ENCODE measurements at places on chromosomes 16 and 17.

DNA sequence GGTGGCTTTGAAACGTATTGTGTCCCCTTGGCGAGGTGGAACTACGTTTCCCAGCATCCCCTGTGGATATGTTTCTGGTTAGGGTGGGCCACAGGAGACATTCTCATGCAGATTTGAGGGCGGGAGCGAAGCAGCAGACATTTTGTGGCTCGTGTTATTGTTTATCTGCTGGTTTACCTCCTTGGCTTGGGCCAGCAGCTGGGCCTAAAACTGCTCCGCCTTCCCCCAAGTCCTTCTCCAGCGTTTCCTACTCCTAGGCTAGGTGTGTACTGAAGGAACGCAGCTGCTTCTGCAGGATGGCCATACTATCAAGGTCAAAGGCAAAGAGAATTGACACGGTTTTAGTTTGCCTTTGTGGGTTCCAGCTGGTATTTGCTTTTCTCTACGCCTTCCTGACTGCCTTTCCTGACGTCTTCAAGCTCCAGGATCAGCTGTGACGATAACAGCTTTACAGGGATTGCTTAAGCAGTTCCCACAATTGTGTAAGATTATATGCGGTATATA, 17.2 kb upstream of the WSB1 start:
- no peak for DNase-seq

- DNase-seq: no peak
Observed at GRCh38 chr16:47142486-47142820, 1.3 kb downstream of the NETO2 start.

- no peak for DNase-seq
Observed at GRCh38 chr17:55383771-55384642, 37.6 kb downstream of the MMD start.

DNA sequence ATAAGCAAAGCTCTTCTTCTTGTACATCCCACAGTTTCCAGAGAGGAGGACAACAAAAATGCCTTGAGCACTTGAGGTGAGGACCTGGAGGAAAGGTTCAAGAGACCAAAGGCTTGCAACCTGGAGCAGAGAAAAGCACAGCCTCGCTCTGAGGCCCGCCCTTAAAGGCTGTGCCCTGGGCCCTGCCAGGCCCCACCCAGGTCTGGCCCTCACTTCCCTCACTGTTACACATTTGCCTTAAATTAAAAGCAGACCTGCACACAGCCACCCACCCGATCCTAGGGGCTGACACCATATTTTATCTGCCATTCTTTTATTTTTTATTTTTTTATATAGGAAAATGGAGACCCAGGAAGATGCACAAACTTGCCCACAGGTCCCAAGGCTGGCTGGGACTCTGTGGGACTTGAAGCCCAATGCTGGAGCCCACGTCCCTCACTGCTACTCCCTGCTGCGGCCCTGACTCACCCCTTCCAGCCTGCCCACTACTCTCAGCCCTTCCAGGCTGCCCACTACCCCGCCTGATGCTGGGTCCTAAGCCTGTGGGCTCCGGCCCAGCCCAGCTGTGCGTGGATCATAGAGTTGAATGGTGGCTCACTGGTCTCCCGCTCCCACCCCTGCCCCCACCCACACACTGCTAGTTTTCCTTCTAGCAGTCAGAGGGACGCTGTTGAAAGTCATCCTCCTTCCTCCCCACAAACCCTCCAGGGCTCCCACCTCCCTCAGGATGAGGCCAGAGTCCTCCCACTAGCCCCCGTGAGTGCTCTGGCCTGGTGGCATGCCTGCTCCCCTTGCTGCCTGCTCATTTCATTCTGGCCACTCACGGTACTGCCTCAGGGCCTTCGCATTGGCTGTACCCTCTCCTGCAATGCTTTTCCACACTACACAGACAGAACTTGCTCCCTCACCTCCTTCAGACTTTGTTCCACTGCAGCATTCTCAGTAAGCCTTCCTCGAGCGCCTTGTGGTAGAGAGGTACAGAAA, 77.6 kb upstream of the MED9 start:
- DNase-seq: no peak

DNA sequence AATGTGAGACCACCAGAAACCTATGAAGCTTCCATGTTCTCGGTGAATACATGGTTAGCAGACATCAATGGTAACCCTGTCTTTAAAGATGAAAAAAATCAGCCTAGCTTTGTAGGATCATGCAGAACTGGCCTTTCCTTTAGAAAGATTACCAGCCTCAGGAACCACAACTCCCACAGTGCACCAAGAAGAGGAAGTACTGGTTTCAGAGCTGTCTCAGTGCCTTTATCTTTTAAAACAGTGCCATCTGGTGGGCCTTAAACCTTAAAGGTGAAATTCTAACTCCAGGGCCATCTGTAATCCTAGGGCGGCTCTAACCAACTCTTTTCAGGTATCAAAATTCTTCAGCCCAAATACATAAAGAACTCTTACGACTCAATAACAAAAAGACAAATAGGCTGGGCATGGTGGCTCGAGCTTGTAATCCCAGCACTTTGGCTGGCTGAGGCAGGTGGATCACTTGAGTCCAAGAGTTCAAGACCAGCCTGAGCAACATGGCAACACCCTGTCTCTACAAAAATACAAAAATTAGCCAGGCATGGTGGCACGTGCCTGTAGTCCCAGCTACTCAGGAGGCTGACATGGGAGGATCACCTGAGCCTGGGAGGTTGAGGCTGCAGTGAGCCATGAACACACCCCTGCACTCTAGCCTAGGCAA, 5.4 kb downstream of the ATPAF2 start:
- DNase-seq: peak; percentile 55

DNA sequence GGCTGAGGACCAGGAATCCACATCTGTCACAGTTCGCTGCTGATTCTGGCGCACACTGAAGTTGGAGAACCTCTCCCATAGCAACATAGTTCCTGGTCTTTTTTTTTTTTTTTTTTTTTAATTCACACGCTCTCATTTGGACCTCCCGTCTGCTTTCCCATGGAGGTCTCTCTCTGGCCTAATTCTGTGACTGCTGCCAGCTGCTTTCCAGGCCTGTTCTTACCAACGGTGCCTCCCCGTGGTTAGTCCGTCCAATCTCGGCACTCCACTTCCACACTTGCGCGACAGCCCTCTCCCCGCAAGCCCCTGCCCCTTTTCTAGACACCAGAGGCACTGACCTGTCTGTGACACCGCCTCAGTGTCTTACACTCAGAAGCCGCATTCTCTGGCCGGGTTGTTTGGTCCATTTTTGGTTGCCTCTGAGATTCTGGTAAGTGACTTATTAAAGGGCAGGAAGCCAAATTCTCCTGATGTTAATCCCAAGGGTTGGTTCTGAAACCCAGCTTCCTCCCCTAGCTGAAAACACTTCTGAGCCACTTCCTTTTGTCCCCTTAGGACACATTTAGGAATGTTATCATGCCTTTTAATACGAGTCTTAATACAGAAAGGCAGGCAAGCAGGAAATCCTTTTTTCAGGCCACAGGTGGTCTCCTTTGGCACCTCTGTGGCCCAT, 1.1 kb upstream of the AKTIP start:
- DNase-seq: peak; percentile 89

- no peak for DNase-seq
Observed at GRCh38 chr16:30439720-30440348, 5.8 kb downstream of the SEPHS2 start.

- DNase-seq: no peak
Observed at GRCh38 chr16:9055115-9055514, 36.3 kb upstream of the HAPSTR1 start.

DNA sequence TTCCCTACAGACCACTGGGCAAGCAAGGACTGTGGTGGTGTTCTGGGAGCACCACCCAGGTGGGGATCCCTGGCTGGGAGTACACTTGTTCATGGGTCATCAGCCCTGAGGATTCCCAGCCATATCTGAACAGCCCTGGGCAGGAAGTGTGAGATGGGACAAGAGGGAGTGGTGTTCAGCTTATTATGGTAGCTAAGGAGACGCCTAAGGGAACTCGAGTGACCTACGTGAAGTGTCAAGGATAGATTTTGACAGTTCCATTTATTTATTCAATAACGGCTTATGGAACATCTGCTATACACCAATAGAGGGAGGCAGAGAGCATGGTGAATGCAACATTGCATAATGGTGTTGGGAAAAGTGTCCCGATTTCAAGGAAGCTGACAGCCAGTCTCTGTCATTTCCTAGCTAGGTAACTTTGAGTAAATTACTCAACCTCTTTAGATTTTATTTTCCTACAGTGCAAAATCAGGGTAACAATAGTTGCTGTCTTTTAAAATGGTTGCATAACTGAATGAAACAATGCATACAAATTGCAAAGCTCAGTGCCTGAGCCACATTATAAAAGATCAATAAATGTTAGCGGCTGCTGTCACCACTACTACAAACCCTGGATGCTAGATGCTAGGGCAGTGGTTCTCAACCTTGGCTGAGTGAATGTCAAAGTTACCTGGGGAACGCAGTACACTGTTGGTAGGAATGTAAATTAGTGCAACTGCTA, 534.1 kb downstream of the GRIN2A start:
- DNase-seq: no peak

DNA sequence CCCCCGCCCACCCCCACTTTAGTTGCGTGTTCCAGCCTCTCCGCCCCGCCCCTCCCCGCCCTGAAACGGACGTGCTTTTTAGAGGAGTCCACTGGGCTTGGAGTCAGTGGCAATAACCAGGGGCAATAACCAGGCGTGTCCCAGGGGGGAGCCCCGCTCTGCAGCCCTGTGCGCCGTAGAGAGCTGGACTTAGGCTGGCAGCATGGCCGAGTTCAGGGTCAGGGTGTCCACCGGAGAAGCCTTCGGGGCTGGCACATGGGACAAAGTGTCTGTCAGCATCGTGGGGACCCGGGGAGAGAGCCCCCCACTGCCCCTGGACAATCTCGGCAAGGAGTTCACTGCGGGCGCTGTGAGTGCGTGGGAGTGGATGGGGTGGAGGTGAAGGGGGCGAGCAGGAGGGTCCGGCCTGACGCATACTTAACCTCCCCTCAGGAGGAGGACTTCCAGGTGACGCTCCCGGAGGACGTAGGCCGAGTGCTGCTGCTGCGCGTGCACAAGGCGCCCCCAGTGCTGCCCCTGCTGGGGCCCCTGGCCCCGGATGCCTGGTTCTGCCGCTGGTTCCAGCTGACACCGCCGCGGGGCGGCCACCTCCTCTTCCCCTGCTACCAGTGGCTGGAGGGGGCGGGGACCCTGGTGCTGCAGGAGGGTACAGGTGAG, at the start of gene ALOX15B:
Gene ALOX15B (plus strand): TSS at position 106 of the 657 bp plus-strand sequence. CDS start 97 bp downstream, at position 203.
- peak; percentile 79 for DNase-seq

DNA sequence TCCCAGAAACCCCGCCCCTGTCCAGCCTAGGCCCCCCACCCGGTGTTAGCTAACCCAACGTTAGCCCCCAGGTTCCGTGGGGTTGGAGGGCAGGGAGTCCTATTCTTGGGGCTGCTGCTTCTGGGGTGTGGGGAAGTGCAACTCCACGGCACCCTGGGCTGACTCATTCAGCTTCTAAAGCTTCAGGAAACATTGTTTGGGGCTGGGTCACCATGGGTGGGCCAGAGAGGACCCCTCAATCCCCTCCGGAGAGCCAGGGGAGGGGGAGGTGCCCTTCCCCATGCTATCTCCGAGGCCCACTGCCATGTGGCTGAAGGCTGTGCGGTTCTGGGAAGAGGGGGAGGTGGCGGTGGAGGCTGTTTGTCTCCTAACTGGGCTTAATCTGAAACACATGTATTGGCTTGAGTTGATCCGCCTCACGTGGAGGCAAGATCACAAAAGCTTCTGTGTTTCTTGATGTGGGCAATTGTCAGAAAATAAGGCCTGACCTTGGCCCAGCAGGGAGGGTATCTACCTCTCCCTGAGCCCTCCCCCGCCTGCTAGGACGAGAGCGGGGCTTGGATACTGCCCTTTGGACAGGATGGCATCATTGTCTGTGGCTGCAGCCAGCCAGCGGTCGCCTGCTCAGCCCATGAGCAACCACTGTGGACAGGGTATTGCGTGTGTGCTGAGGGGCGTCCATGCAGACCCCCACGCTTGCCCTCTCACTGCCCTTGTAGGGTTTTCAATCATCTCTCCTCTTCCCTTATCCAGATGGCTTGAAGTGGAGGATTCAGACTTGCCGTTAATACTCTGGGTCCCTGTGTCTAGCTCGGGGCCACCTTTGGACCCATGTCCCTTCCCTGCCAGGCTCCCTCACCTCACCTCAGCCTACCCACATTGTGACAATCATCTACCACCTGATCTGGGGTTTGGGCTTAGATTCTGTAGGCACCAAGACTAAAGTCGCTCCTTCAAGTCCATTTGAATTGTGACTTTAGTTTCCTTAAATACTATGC, 1.3 kb downstream of the SERPINF1 start:
- DNase-seq: no peak

DNA sequence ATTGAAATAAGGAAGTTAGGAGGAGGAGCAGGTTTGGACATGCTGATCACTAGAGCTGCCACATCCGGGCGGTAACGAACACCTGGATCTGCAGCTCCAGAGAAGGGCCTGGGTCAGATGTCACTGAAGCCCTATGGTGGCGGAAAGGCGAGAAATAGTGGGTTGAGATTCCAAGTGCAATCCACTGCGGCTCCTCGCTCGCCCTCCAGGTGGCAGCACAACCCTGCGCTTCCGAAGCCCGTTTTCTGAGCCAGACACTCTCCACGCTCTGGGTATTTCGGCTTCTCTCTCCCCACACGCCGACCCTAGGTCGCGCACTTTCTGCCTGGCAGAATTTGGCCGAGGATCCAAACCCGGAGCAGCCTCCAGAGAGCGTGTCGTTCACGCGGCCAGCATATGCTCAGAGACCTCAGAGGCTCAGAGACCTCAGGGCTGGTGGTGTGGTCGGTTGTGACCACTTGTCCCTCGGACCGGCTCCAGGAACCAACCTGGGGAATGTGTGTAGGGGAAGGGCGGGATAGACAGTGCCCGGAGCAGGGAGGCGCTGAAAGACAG, 922 bp upstream of the SLC2A4 start:
- peak; percentile 95 for DNase-seq

DNA sequence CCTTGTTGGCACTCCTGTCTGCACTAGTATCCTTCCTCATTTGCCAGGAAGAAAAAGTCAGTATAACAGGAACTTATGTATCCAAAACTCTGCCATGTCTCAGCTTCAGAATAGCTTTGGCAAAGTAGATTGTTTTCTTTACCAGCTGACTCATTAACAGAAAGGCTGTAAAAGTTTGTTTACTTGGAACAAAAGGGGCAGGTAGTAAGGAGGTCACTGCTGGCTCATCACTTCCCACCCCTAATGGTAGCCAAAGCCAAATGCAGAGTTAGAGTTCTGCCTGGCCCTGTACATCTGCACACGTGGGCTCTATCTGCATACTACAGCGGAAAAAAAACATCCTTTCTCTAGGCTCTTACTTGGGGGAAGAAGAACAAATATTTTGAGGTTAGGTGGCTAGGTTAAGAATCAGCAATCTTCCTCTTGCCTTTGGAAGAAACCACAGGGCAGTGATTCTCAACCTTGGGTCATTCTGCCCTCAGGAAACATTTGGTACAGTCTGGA, 90.9 kb upstream of the BCAR1 start:
- no peak for DNase-seq

GRCh38 chr16:27350006-27350405, 36.2 kb downstream of the IL4R start:
- no peak for DNase-seq
